Hematopoietic multipotent progenitor cell treated with erythropoietin and hydrocortisone succinate and interleukin-3 and kit ligand, for 4 days (in vitro differentiated cells): ENCODE measurements at places on chromosomes 2 and 18.

DNA sequence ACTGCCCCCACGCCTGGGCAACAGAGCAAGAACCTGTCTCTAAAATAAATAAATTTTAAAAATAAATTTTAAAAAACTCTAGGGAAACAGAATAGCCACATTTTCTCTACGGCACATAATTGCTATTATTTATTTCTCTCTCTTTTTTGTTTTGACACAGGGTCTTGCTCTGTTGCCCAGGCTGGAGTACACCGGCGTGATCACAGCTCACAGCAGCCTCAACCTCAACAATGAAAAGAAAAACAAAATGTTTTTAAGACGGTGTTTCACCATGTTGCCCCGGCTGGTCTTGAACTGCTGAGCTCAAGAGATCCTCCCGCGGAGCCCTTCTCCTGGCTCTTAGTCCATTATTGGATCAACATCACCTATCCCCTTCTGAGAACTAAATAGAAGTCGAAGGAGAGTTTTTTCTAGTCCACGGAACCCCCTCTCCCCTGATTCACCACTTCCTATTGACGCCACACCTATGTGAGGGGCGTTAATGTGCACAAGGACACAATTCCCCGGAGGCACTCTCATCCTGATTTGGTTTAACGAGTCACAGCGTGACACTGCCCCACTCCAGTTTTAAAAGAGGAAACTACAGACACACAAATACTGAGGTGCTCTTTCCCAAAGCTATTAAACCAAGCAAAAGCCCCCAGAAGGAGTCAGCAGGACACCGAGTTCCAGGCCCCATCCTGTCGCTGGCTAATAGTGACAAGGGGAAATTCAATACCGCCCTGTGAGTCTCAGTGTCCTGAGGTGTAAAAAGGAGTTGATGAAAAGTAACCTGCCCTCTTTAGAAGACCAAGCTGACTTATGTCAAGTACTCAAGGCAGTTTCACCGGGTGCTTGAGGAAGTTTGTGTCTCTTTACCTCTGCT is 1.1 kb downstream of the NPC1 start:
- DNase-seq, result peak; percentile 40

DNA sequence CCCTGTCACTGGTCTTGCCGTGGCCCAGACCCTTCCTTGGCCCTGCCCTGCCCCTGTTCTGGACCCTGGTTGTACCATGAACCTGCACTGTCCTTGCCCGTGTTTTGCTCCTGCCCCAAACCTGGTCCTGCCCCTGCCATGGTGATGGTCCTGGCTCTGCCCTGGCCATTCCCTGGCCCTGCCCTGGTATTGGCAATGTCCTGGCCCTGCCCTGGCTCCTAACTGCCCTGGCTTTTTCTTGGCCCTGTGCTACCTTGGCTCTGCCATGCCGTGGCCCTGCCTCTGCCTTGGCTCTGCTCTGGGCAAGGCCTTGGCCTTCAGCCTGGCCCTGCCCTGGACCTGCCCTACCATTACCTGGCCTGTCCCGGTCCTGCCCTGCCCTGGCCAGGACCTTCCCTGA is 5.5 kb upstream of the ANKRD62 start:
- no peak for DNase-seq

- no peak for DNase-seq
Measured at GRCh38 chr18:79943608-79944125, 7.8 kb downstream of the SLC66A2 start.

DNA sequence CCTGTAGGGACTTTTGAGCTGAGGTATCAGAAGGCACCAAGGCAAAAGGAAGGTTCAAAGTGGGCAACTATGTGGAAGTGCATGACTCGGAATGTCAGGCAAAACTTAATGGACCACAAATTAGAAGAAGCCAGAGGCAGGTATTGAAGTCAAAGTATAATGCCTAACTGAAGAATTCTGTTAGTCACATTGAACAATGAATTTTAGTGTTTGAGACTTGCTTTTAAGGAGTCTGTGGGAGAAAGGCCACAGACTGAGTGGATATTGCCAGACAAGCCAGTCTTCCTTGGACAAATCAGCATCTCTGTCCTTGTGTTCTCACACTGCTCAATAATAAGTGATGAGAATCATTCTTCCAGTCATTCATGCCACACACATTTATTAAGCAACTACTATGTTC is 498.9 kb downstream of the STK39 start:
- DNase-seq, result no peak

DNA sequence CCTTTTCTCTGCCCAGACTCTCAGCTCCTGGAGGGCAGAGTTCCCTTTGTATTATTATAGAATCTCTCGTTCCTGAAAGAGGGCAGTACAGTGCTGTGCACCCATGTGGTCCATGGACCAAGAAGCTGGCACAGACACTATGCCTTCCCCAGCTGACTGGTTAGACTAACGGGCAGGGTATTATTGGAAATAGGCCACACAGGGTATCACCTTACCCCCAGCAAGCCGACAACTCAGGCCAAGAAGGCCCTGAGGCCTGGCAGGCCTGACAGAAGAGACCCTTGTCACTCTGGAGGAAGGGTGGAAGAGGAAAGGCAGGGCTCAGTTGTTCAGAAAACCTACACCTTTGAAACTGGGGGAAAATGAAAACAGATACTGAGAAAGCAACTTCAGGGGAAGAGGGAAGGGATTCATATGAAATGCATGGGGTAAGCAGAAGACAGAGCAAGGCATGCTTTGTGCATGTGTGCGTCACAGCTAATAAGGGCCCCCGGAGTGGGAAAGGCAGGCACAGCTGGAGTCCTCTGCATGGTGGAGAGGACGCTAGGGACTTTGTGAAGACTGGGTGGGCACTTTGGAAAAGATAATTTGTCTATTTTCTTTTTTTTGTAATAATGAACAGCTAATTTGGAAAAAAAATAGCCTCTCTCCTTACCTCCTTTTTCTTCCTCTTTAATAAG is 476.8 kb upstream of the CELF4 start:
- DNase-seq, result no peak

DNA sequence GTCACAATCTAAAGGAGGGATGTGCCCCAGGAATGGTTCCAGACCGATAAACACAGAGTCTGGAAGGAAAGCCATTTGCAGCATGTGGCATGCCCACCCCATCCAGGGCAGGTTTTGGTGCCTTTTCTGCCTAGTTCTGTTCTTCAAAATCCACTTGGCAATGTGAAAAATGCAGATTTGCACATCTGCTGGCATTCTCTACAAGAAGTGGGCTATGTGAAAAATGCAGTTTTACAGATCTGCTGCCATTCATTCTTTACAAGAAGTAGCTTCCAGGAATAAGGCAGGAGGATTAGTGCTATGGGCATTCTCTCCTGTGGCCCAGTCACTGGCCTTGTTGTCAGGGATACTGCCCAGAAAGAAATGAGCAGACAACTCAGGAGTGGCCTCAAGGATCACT is 68.1 kb downstream of the C1D start:
- no peak for DNase-seq

DNA sequence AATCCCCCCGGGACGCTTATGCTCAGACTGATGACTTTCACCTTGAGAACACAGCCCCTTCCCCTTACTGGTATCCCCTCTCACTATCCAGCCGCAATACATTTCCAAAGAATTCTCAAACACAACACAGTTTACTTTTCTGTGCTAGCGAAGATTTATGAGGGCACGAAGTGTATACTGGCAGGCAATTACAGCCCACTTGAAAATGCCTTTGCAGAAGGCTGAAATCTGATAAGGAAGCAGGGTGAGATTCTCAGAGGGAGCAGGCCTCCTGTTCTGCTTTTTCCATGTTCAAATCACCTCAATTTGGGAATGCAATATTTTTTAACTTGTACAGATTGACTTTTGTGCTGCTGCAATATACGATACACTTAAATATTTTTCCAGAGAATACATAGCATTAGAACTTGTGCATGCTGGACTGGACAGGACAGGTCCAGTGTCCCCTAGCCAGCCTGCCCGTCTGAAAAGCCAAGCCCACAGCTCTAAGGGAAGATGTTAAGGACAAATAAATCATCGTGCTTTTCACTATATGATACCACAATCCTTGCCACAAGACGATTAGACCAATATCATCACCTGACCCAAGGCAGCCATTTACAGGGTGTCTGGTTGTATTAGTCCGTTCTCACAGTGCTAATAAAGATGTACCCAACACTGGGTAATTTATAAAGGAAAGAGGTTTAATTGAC is 262.1 kb downstream of the EPHA4 start:
- DNase-seq, result no peak

GRCh38 chr2:3446381-3446780 is 66.9 kb downstream of the TRAPPC12 start:
- no peak for DNase-seq

- peak; percentile 52 for DNase-seq
Measured at GRCh38 chr2:25711675-25712354, 38.4 kb upstream of the DTNB start.

DNA sequence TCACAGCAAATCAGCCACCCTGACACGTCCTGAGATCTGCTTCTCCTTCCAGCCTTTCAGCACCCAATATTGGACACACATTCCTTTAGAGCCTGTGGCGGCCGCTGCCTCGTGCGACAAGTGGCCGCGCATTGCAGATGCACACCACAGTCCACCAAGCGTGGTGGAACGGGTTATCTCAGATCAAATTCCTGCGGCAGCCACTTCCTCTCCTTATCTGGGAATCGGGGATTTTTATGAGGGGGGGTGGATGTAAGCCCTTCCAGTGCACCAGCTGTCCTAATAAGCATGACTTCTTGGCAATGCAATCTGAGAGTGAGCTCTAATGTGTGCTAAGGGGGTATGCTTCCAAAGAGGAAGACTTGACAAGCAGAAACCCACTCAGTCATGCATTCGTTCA is 18.3 kb upstream of the BMP10 start:
- no peak for DNase-seq

DNA sequence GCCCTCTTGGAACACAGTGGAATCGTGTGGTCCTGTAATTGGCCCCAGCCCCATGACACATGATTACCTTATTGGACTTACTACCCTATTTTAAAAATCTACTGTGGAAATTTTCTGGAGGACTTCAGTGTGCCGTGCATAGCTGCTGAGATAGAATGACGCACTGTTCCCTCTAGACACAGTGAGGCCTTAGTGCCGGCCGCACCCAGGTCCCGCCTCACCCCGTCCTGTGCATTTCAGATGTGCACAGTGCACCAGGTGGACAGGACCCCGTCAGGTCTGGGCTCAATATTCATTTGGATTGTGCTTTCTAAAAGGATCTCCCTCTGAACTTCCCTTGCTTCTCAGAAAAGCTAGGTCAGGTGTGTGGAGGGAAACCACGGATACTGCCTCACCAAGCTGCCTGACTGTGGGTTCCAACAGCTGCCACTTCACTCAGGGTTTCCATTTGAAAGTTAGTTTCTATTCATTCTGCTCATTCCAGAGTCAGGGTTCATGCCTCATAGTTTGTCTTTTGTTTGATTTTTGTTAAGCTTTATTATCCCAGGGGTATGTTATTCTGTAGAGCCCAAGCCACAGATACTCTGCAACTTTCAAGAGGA is 155.8 kb downstream of the PTGR3 start:
- no peak for DNase-seq

- no peak for DNase-seq
Measured at GRCh38 chr18:73503326-73503725, 635.5 kb upstream of the NETO1 start.

GRCh38 chr2:65527451-65528240 is 95.2 kb upstream of the SPRED2 start:
- DNase-seq, result peak; percentile 52

DNA sequence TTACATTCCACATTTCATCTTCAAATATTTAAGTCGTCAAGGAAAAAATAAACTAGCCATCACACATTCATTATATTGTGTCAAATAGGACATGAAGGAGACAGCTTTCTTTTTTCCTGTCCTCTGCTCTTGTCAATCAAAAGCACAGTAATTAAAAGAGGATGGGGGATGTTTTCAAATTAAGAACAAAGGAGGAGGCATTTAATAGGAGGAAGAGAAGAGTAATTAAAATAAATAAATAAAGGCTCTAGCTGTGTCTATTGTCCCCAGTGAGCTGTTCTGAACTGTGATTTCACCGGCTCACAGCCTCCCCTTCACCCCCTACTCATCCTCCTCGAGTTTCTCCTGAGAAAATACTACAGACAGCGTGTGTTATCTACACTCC is 1377.1 kb upstream of the PIK3C3 start:
- no peak for DNase-seq

- DNase-seq, result peak; percentile 60
Measured at GRCh38 chr2:97935719-97936161, 60.0 kb downstream of the TMEM131 start.

DNA sequence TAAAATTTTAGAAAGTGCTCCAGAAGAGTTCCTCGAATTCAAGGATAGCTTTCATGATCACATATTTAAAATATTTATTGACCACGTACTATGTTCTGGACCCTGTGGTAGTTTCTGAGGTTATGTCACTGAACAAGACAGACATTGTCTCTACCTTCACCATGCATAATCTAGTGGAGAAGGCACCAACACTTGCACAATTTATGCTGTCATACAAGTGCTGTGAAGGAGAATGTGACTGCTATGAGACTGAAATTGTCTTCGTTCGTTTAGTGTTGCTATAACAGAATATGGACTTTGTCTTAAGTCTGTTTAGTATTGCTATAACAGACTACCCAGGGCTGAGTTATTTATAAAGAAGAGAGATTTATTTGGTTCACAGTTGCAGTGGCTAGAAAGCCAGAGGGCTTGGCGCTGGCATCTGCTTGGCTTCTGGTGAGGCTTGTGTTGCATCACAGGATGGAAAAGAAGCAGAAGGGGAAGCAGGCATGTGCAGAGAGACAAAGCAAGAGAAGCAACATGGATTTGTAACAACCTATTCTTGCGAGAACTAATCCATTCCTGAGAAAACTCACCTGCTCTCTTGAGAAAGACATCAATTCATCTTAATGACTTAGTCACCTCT is 50.0 kb upstream of the RFX8 start:
- peak; percentile 58 for DNase-seq

GRCh38 chr2:133836691-133837345 is 268.6 kb upstream of the NCKAP5 start:
- no peak for DNase-seq

- DNase-seq, result no peak
Measured at GRCh38 chr2:74221604-74222299, 23.3 kb downstream of the MTHFD2 start.

DNA sequence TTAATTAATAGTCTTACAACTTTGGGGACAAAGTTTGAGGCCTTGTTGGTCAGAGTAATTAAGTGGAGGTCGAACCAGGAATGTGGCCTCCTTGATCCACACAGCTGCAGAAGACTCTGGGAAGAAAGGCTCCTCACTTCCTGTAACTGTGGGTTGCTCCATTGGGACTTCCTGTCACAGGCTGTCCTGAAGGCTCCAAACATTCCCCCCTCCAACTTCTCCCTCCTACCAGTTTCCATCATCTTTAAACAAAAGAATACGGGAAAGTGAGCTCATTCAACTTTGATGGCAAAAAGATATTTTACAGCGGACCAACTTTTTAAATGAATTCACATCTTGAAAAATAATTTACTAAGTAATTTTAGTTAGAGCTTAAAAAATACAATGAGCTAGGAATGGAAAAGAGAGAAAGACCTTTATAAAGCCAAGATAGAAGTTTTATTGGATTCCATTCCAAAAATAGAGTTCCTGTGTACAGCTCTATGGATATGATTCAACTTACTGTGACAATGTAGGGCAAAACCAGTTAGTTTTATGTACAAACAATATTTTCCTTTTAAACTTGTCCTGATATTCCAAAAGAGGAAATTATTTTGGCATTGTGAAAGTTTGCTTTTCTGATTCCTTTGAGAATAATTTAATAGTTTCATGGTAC is 212.0 kb upstream of the NABP1 start:
- DNase-seq, result no peak
